HepG2 (cell line): ENCODE measurements at places on chromosomes 3 and 15. TPM values are rescaled to one million over a fixed set of nuclear protein-coding genes. Genes with fewer than 3 reads are reported as not detected.

- no peak for DNase-seq
- H3K36me3 ChIP-seq: no peaks in the 10 kb centered on the region
- no peak overlapping the region for H3K4me3 ChIP-seq
- H3K27me3 ChIP-seq: no peaks in the 10 kb centered on the region
- peaks cover 23% of the 10 kb centered on the region for H3K4me1 ChIP-seq
Observed at GRCh38 chr3:113637756-113638155, 58.7 kb downstream of the USF3 start.

Gene TMIE
- not detected in 2 replicates for total RNA-seq

DNA sequence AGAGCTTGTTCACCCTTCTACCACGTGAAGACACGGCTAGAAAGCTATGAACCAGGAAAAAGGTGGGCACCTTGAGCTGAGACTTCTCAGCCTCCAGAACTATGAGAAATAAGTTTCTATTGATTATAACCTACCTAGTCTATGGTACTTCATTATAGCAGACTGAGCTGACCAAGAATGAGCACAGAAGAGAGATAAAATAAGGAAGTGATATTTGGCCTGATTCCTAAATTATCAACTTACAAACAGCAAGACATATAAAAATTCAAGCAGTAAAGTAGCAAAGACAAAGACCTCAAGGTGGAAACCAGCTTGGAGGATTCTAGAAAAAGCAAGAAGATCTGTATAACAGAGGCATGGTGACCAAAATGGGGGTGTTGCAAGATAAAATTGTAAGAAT is 63.9 kb upstream of the OSTN start:
- H3K27me3 ChIP-seq: no peaks in the 10 kb centered on the region
- H3K36me3 ChIP-seq: no peaks in the 10 kb centered on the region
- H3K4me1 ChIP-seq: peaks cover 15% of the 10 kb centered on the region
- no peak overlapping the region for H3K27ac ChIP-seq
- no peak overlapping the region for H3K4me3 ChIP-seq

Gene HERC2
- 24.8 and 25.6 TPM in 2 replicates for total RNA-seq

- H3K27me3 ChIP-seq: no peaks in the 10 kb centered on the region
- H3K4me3 ChIP-seq: no peak overlapping the region
- H3K27ac ChIP-seq: no peak overlapping the region
- H3K4me1 ChIP-seq: no peaks in the 10 kb centered on the region
- H3K36me3 ChIP-seq: no peaks in the 10 kb centered on the region
Observed at GRCh38 chr3:148005456-148005855, 596.3 kb downstream of the ZIC1 start.

Gene THRB
- total RNA-seq: 22.7 and 30.1 TPM in 2 replicates

Gene SYNPR
- 0.04 TPM in 1 of 2 replicates, not detected in the other for total RNA-seq

Gene GOLGA6D
- total RNA-seq: not detected in 2 replicates

Gene RPL22L1
- 150 and 152 TPM in 2 replicates for total RNA-seq

- no peaks in the 10 kb centered on the region for H3K27me3 ChIP-seq
- peaks cover 6% of the 10 kb centered on the region for H3K36me3 ChIP-seq
- DNase-seq: no peak
- H3K4me3 ChIP-seq: no peak overlapping the region
- H3K4me1 ChIP-seq: no peaks in the 10 kb centered on the region
Observed at GRCh38 chr15:76799760-76800159, 105.4 kb downstream of the SCAPER start.

Gene FES
- 8.5 and 9.5 TPM in 2 replicates for total RNA-seq

DNA sequence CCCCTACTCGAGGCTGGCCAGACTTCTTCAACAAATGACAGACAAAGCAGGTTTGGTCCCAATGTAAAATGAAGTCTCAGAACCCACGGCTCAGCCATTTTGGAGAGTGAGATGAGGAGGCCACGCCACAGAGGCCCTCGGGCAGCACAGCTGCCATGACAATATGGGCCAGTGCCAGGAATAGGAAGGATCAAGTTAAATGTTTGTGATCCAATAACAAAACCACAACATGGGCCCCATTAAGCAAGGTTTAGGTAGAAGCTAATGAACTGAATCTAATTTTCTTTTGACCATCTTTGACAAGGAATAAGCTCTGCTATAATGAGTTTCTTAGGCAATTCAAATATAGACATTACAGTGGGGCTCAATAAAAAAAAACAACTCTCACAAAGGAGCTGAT is 52.6 kb downstream of the RFTN1 start:
- H3K4me1 ChIP-seq: no peaks in the 10 kb centered on the region
- no peaks in the 10 kb centered on the region for H3K36me3 ChIP-seq
- DNase-seq: no peak
- peaks cover 1% of the 10 kb centered on the region; the same call in 1 of the 2 replicates for H3K27me3 ChIP-seq
- H3K4me3 ChIP-seq: no peak overlapping the region

GRCh38 chr3:188037195-188037718 is 116.7 kb upstream of the LPP start:
- no peaks in the 10 kb centered on the region for H3K27me3 ChIP-seq
- peaks cover 62% of the 10 kb centered on the region for H3K4me1 ChIP-seq
- no peaks in the 10 kb centered on the region for H3K36me3 ChIP-seq
- peak; percentile 83 for DNase-seq

GRCh38 chr15:76299786-76300185 is 11.5 kb downstream of the ETFA start:
- no peak for DNase-seq
- H3K27me3 ChIP-seq: no peaks in the 10 kb centered on the region
- H3K27ac ChIP-seq: no peak overlapping the region
- no peak overlapping the region for H3K4me3 ChIP-seq
- peaks cover 9% of the 10 kb centered on the region; the same call in 2 of the 3 replicates for H3K36me3 ChIP-seq

Gene IL17RC
- 10.7 and 20.7 TPM in 2 replicates for total RNA-seq

Gene BCHE
- total RNA-seq: not detected in 2 replicates

- H3K4me3 ChIP-seq: no peak overlapping the region
- peaks cover 6% of the 10 kb centered on the region; the same call in 1 of the 3 replicates for H3K36me3 ChIP-seq
- H3K27me3 ChIP-seq: no peaks in the 10 kb centered on the region
- peaks cover 28% of the 10 kb centered on the region for H3K4me1 ChIP-seq
Observed at GRCh38 chr3:119829420-119829819, 47.5 kb downstream of the NR1I2 start.

Gene CEP97
- 6.5 and 10.2 TPM in 2 replicates for total RNA-seq

Gene MUSTN1
- 1.3 and 1.4 TPM in 2 replicates for total RNA-seq

GRCh38 chr3:120302361-120302760 is 17.3 kb upstream of the GPR156 start:
- no peaks in the 10 kb centered on the region for H3K4me1 ChIP-seq
- no peak overlapping the region for H3K4me3 ChIP-seq
- no peaks in the 10 kb centered on the region for H3K36me3 ChIP-seq

DNA sequence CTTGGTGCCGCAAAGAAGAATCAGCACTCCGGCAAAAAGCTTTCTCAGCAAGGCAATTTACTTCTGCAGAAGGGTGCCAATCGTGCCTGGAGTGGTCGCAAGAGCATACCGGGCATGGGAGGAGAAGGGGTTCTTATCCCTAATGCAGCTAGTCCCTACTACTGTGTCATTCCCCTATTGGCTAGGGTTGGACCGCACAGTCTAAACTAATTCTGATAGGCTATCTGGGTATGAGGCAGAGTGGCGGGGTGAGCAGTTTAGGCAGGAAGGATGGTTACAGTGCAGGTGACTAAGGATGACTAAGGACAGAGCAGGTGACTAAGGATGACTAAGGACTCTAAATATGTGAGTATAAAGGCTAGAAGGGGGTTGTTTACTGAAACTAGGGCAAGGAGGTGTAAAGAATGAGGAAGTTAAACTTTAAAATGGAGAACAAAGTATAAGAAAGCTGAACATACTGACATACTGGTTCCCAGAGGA is 52.9 kb downstream of the PGBD4 start:
- H3K4me1 ChIP-seq: peaks cover 18% of the 10 kb centered on the region
- no peak overlapping the region for H3K4me3 ChIP-seq
- no peak for DNase-seq
- no peak overlapping the region for H3K27ac ChIP-seq

- H3K4me1 ChIP-seq: peaks cover 20% of the 10 kb centered on the region
- no peak overlapping the region for H3K4me3 ChIP-seq
- H3K36me3 ChIP-seq: no peaks in the 10 kb centered on the region
- no peak overlapping the region for H3K27ac ChIP-seq
Observed at GRCh38 chr3:39021029-39021428, 30.7 kb downstream of the SCN11A start.

DNA sequence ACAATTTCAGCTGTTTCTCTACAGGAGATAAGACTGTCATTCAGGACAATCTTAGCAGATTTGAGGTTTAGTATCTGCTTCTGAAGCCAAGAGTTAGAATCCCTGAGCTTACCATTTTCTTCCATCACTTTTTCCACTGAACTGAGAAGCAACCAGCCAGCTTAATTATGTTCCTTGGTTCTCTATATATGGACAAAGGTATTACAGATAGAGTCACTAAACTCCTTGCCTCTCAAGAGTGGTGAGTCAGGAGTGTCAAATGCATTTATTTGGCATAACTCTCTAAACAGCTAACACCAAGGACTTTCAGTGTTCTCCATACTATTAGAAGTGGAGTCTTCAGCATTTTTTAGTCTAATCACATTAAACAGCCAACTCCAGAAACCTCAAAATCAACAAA is 239.3 kb downstream of the ALCAM start:
- no peak overlapping the region for H3K4me3 ChIP-seq
- H3K4me1 ChIP-seq: no peaks in the 10 kb centered on the region
- H3K27me3 ChIP-seq: no peaks in the 10 kb centered on the region
- DNase-seq: no peak
- H3K36me3 ChIP-seq: no peaks in the 10 kb centered on the region
